Ovary (tissue), 10 donors: ENCODE measurements at places on chromosomes 6 and 20. TPM values are rescaled to one million over a fixed set of nuclear protein-coding genes. Genes with fewer than 3 reads are reported as not detected.

The SPTLC3 gene
- 9.7 TPM for polyA plus RNA-seq

The SMIM29 gene
- 2.0 TPM for polyA plus RNA-seq

The DNAAF9 gene
- polyA plus RNA-seq = 19.8 TPM

The ITPA gene
- polyA plus RNA-seq = 15.8 TPM

The ASIP gene
- 57.1 TPM for polyA plus RNA-seq

The UBD gene
- polyA plus RNA-seq = 4.2 TPM

The EEF1A2 gene
- 1.3 TPM for polyA plus RNA-seq

The DACT2 gene
- 0.17 TPM for polyA plus RNA-seq

The TPD52L1 gene
- polyA plus RNA-seq = 18.8 TPM

The TCP11 gene
- polyA plus RNA-seq = 0.50 TPM

The PARD6B gene
- 0.91 TPM for polyA plus RNA-seq

The CFAP206 gene
- polyA plus RNA-seq = 0.15 TPM

The IRAK1BP1 gene
- 5.2 TPM for polyA plus RNA-seq

The SYCP2 gene
- polyA plus RNA-seq = 0.70 TPM

The ARFGEF3 gene
- 0.15 TPM for polyA plus RNA-seq

The BPI gene
- polyA plus RNA-seq = 2.9 TPM

The EPB41L1 gene
- polyA plus RNA-seq = 23.8 TPM

The SPO11 gene
- not detected for polyA plus RNA-seq

The C4A gene
- 324 TPM for polyA plus RNA-seq

The CALHM5 gene
- polyA plus RNA-seq = 0.70 TPM

The LHFPL5 gene
- not detected for polyA plus RNA-seq

The EDN1 gene
- polyA plus RNA-seq = 8.0 TPM

The ANKRD6 gene
- 19.8 TPM for polyA plus RNA-seq

The TCF21 gene
- polyA plus RNA-seq = 27.6 TPM

The SLC17A2 gene
- not detected for polyA plus RNA-seq

The RRAGD gene
- 9.0 TPM for polyA plus RNA-seq
